Lung (tissue), 17 donors: ENCODE measurements at places on chromosomes 1 and 21. TPM values are rescaled to one million over a fixed set of nuclear protein-coding genes. Genes with fewer than 3 reads are reported as not detected.

DNA sequence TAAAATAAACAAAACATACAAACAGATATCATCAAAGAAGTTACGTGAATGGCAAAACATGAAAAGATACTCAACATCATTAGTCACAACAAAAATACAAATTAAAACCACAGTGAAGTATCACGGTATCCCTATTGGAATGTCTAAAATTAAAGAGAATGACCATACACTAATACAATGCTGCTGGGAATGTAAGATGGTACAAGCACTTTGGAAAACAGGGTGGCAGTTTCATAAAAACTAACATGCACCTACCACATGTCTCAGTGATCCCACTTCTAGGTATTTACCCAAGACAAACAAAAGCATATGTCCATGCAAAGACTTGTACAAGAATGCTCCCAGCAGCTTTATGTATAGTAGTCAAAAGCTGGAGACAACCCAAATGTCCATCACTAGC is 69.1 kb downstream of the HSF2BP start:
- no peak for DNase-seq

DNA sequence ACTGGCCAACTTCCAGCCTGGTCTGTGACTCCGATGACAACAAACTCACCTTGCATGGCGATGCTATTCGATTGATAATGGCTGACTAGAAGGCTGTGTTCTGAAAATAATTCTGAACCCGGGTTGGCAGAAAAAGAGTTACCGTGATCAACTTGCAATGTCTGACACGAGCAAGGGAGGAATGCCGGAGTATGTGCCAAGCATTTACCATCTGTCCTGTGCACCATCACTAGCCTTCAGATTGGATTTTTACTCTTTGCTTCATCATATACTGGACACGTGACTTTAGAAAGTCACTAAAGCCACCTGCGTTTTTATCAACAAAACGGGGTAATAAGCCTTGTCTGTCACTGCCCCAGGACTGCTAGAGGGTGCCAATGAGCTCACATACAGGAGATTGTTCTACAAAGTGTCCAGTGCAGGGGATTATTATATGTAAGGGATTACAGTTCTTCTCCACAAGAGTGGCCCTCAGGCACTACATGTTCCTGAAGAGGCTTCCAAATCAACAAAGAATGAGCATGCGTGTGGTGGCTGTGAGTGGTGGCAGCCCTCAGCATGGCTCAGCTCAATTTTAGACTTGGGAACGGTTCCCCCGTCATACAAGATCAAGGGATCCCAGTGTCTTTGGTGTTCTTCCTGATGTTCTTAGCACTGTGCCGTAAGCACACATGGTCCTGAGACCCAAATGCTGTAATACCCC is 35.8 kb downstream of the SSBP3 start:
- DNase-seq = no peak

GRCh38 chr1:99397029-99397428 is 132.7 kb downstream of the PLPPR4 start:
- DNase-seq = peak; percentile 10

- no peak for DNase-seq
Observed at GRCh38 chr1:87089823-87090222, 175.4 kb downstream of the HS2ST1 start.

GRCh38 chr1:42740851-42741580 is 980 bp upstream of the CLDN19 start:
- peak; percentile 55 for DNase-seq

DNA sequence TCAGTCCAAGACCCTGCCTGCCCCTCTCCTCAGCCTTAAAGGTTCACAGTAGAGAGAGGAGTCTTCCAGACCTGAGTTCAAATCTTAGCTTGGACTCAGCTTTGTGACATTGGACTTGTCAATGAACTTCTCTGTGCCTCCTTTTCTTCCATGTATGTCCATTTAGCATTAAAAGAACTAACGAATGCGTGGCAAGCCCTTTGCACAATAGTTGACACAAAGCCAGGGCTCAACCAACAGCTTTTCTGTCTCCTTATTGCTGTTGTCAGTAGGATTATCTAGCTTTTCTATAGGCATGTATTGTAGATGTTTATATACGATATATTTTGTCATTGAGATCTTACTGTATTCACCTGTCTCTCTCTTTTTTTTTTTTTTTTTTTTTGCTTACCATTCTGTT is 450.8 kb downstream of the PTPRU start:
- no peak for DNase-seq

DNA sequence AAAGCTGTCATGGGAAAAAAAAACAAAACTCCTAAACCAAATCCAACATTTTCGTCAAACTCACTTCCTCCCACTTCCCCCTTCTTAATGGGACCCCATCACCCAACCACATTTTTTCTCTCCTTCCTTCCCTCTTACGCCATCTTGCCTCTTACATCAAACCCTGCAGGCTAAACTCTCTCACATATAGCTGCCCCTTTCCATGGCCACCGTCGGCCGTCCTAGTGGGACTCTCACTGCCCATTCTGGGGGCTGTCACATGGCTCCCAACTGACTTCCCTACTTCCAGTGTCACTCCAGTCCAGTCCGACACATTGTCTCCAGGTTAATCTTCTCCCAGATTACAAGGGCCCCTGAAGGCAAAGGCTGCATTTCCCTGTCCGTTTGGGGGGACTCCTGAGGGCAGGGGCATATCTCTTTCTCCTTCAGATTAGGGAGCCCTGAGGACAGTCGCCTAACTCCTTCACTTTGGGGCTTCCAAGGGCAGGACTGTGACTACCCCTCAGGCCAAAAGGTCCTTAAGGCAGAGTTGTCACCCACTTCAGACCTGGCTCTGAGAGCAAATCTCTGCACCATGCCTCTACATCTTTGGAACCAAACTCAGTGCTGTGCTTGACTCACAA is 658 bp downstream of the UBXN11 start:
- DNase-seq = no peak

DNA sequence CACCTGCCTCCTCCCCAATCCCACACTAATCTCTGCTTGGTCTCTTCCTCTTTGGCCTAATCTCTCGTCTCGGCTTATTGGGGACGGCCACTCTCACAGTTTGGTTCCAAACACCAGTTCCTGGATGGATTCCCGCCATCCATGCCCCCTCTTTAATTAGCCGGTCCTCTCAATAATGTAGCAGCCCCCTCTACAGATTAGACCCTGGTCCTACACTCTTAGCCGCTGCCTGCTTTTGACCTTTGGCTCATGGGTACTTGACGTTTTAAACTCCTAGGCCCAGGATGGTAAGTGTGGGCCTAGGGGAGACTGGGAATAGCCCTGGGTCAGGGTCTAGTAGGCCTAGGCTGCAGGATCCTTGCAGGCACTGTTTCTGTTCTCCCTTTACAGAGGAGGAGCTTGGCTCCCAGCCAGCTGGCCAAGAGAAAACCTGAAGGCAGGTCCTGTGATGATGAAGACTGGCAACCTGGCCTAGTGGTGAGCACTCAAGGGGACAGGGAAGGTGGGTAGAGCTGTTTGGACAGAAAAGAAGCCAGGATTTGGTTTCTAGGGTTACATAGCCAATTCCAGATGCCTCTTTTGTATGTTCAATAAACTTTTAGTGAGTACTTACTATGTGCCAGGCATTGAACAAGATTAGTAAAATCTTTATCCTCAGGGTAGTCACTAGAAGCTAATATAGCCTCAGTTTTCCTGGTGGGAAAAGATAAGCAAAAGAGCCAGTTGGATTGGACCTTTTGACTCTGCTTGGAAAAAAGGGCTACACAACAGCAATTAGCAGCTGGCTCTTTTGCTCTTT is 758 bp downstream of the RAD54L start:
- DNase-seq = peak; percentile 34

DNA sequence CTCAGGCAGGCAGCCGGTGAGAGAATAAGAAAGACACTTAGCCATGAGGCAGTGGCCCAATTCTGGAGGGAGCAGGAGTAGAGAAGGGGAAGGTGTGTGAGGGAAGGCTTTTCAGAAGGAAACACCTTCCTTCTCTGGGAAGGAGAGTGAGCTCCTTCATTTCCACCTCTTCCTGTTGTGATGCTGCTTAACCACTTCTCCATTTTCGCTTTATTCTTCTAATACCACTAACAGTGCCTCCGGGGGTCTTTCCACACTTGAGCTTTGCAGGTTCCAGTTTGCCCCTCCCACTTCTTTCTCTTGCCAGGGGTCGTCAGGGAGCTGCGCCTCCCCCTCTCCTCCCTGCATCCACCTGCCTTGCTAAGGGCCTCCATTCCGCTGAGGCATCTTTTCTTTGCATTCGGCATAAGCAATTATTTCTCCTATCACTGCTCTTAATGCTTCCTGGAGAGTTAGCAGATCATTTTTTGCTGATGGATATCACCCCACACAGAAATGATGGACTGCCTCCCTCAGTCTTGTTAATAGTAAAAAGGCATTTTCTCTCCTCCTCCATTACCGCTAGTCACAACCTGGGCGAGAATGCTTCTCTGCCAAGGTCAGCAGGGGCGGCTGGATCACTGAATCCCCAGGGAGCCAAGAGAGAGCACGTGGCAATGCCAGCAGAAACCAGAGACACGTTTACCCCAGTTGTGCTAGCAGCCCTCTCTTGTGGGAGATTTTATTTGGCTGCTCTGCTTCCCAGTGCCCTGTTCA is 74.8 kb downstream of the ELAVL4 start:
- no peak for DNase-seq

GRCh38 chr1:93014168-93014567 is 52.9 kb upstream of the DIPK1A start:
- no peak for DNase-seq

DNA sequence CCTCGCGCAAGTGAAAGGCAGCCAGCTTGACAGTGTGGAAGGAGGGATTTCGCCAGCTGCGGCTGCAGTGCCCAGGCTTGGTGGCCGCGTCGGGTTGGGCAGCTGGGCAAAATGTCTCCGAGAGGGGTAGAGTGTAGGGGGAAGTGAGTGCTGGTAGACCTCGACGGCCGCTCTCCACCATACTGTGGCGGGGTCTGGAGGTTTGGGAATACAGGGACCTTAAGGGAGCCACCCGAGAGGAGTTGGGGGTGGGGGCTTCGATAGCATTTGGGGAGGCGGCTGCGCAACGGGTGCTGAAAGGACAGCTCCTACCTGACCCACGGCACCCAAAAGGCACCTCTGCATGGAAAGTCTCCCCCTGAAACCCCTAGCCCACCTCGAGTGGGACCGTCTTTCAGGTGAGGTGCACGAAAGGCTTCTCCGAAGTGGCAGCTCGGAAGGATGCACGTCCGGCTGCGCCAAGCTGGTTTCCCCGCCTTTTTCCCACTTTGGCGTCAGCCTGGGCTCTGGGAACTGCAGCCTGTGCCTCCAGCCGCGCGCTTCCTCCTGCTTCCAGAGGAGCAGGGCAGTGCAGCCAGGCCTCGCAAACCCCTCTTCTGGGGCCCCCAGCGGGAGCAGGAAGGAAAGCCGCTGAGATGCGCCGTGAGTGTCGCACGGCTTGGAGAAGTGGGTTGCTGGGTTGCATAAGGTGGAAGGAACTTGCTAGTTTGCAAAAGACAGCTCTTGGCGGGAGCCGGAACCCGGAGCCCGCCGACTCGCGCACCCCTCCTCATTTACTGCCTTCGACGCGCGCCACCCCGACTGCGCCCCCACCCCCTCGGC is 531 bp upstream of the HMGN2 start:
- DNase-seq = no peak

CENPL gene
- polyA plus RNA-seq = 2.5 TPM

RXFP4 gene
- polyA plus RNA-seq = 0.05 TPM

OR2L13 gene
- not detected for polyA plus RNA-seq

TAS1R1 gene
- polyA plus RNA-seq = 0.08 TPM
